Panc1 (cell line): ENCODE measurements at places on chromosomes 3 and 15. TPM values are rescaled to one million over a fixed set of nuclear protein-coding genes. Genes with fewer than 3 reads are reported as not detected.
A peak's percentile ranks its signal among the peaks of the same experiment; 100 is the strongest.

The SMAD6 gene
- 45.9 TPM for total RNA-seq

The KLHL40 gene
- not detected for total RNA-seq

The GPR149 gene
- not detected for total RNA-seq

The PRR20G gene
- not detected for total RNA-seq

The PLA2G4D gene
- not detected for total RNA-seq

The FEZF2 gene
- total RNA-seq, result not detected

The ALDH1A2 gene
- 0.98 TPM for total RNA-seq

The CDHR4 gene
- total RNA-seq, result not detected

The FAIM gene
- 18.8 TPM for total RNA-seq

The ZNF80 gene
- not detected for total RNA-seq

The GHSR gene
- total RNA-seq, result not detected

The ABI3BP gene
- total RNA-seq, result 0.21 TPM

- peak overlapping the region; percentile 90 for H3K27ac ChIP-seq
- peaks cover 42% of the 10 kb centered on the region for H3K4me1 ChIP-seq
- DNase-seq, result no peak
- H3K4me3 ChIP-seq, result no peak overlapping the region
- H3K27me3 ChIP-seq, result no peaks in the 10 kb centered on the region
Measured at GRCh38 chr3:158789592-158789991, 12.3 kb upstream of the MFSD1 start.

- H3K4me3 ChIP-seq, result no peak overlapping the region
- H3K36me3 ChIP-seq, result no peaks in the 10 kb centered on the region
- DNase-seq, result no peak
- H3K27ac ChIP-seq, result no peak overlapping the region
- H3K4me1 ChIP-seq, result no peaks in the 10 kb centered on the region
- no peaks in the 10 kb centered on the region for H3K27me3 ChIP-seq
Measured at GRCh38 chr15:49088996-49089395, 42.8 kb upstream of the SECISBP2L start.

GRCh38 chr3:145721273-145721805, 439.6 kb downstream of the PLOD2 start:
- H3K4me3 ChIP-seq, result no peak overlapping the region
- H3K27ac ChIP-seq, result no peak overlapping the region

- no peaks in the 10 kb centered on the region for H3K27me3 ChIP-seq
- no peaks in the 10 kb centered on the region for H3K36me3 ChIP-seq
- no peaks in the 10 kb centered on the region for H3K4me1 ChIP-seq
Measured at GRCh38 chr3:39327746-39328349, 1.7 kb upstream of the CCR8 start.

DNA sequence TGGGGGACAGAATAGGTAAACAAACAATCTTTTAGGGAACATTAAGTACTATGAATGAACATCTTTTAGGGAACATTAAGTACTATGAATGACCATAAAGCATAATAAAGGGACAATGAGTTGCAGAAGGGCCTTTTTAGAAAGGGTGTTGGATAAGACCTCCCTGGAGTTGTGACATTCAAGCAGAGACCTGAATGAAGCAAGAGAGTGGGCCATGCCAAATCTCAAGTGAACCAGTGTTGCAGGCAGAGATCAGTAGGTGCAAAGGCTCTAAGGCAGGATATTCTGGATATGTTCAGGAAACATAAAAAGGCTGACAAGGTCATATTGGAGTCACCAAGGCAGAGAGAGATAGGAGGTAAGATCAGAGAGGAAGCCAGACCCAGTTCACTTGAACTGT, 29.4 kb upstream of the ZBTB38 start:
- no peaks in the 10 kb centered on the region for H3K36me3 ChIP-seq
- H3K4me3 ChIP-seq, result no peak overlapping the region
- H3K27me3 ChIP-seq, result no peaks in the 10 kb centered on the region
- no peak for DNase-seq
- H3K4me1 ChIP-seq, result no peaks in the 10 kb centered on the region

DNA sequence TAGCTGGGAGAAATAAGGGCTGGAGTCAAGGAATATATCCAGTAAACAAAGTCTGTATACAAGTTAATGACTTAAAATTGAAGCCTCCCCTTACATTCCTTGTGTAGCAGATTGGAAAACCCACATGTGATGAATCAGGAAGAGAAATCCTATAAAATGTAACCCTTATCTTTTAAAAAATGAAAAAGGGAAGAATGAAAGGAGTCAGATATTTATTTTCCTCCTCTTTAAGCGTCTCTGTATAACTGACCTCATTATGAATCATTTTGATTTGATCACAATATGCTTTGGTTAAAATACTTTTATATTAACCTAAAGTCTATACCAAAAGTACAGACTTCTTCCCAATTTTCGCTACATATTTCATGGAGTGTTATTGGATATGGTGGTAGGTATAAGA, 316.3 kb upstream of the STAC start:
- H3K4me3 ChIP-seq, result no peak overlapping the region
- no peaks in the 10 kb centered on the region for H3K4me1 ChIP-seq
- no peak overlapping the region for H3K27ac ChIP-seq

- DNase-seq, result no peak
- no peak overlapping the region for H3K4me3 ChIP-seq
- H3K27me3 ChIP-seq, result no peaks in the 10 kb centered on the region
- no peaks in the 10 kb centered on the region; the same call in 1 of the 2 replicates for H3K4me1 ChIP-seq
- no peaks in the 10 kb centered on the region for H3K36me3 ChIP-seq
Measured at GRCh38 chr3:195763076-195763830, 42.5 kb downstream of the MUC20 start.

DNA sequence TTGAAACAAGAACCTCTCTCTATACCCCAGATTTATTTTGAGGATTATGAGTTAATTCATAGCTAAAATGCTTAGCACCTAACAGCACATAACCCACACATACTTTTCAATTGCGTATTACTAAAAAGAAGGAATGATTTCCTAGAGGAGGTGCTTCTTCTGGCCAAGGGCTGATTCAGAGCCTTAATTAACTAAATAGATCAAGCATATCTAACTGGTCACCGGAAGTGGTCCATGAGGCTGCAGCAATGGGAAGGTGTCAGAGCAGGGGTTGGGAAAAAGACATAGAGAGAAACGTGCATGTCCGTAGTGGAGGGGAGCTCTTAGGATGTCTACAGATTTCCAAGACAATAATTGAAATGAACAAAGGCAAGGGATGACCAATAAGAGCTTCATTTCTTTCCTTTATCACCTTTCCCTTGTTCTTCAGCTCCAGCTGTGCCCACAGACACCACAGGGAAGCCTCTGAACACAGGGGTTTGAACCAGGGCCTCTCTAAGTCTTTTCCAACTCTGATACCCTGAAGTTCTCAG, 467 bp downstream of the HGD start:
- no peak overlapping the region for H3K4me3 ChIP-seq
- no peak overlapping the region for H3K27ac ChIP-seq
- no peaks in the 10 kb centered on the region for H3K36me3 ChIP-seq
- no peak for DNase-seq

- H3K4me1 ChIP-seq, result no peaks in the 10 kb centered on the region
- no peak overlapping the region for H3K27ac ChIP-seq
- H3K36me3 ChIP-seq, result no peaks in the 10 kb centered on the region
- no peaks in the 10 kb centered on the region for H3K27me3 ChIP-seq
- no peak for DNase-seq
Measured at GRCh38 chr3:53552730-53553129, 58.3 kb downstream of the CACNA1D start.

GRCh38 chr3:78614486-78614885, 1153.3 kb downstream of the ROBO1 start:
- no peak overlapping the region for H3K4me3 ChIP-seq
- no peak overlapping the region for H3K27ac ChIP-seq
- H3K4me1 ChIP-seq, result no peaks in the 10 kb centered on the region
- no peaks in the 10 kb centered on the region; the same call in 1 of the 2 replicates for H3K36me3 ChIP-seq

- H3K27ac ChIP-seq, result no peak overlapping the region
- no peaks in the 10 kb centered on the region for H3K27me3 ChIP-seq
- DNase-seq, result no peak
- H3K4me3 ChIP-seq, result no peak overlapping the region
- no peaks in the 10 kb centered on the region for H3K4me1 ChIP-seq
Measured at GRCh38 chr3:45480871-45481270, 92.5 kb downstream of the LARS2 start.

DNA sequence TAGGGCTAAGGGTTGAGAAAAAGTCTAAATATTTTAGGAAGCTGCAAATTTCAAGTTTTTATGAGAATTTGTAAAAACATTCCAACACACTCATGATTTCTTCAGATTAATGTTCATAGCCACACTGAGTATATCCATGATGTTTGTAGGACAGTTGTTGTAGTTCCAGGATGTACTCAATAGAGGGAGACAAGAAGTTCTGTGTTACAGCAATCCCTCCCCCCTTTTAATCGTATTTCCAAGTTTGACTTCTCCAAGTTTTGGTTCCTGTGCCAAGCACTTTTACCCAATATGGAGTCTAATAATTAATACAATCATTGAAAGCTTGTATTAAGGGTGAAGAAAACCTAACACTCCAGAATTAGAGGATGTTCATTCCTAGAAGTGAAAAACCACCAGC, 143.4 kb downstream of the FEZF2 start:
- H3K4me3 ChIP-seq, result no peak overlapping the region
- H3K27ac ChIP-seq, result no peak overlapping the region
- no peaks in the 10 kb centered on the region for H3K27me3 ChIP-seq
- H3K36me3 ChIP-seq, result no peaks in the 10 kb centered on the region
- no peaks in the 10 kb centered on the region for H3K4me1 ChIP-seq

GRCh38 chr3:96831175-96831574, 16.8 kb downstream of the EPHA6 start:
- no peaks in the 10 kb centered on the region for H3K27me3 ChIP-seq
- no peak overlapping the region for H3K27ac ChIP-seq
- no peak overlapping the region for H3K4me3 ChIP-seq
- no peaks in the 10 kb centered on the region for H3K36me3 ChIP-seq

- H3K4me3 ChIP-seq, result no peak overlapping the region
- H3K27ac ChIP-seq, result no peak overlapping the region
- H3K36me3 ChIP-seq, result no peaks in the 10 kb centered on the region
- no peaks in the 10 kb centered on the region for H3K27me3 ChIP-seq
Measured at GRCh38 chr3:171181907-171182690, 155.6 kb upstream of the SLC2A2 start.

DNA sequence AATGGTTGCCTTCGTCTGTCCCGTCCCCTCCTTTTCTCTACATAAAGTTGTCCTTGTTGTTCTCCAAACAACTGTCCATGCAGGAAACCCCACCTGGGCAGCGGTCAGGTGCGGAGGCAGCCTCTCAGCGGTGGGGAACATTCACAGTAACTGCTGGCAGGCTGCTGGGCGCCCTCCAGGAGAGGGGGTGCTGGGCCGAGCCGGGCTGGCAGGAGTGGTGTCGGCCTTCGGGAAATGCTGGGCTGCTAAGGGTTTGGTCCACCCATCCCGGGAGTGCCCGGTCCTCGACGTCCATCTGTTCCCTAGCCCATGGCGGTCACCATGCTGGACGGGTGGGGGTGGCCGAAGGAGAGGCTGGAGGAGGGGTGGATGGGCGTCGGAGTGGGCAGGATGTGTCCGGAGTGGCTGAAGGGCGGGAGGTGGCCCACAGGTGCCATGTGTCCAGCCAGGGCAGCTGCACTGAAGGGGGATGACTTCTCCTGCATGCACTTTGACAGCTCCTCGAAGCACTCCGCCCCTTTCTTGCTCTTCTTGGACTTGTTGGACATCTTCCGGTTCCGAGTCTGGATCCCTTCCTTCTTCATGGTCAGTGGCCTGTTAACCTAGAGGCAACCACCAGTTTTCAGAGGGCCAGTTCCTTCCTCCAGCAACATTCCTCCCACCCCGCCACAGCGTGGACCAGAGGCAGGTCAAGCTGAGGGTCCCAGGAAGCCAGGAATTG, 12.1 kb downstream of the GATA2 start:
- H3K36me3 ChIP-seq, result peaks cover 10% of the 10 kb centered on the region
- DNase-seq, result no peak
- H3K27ac ChIP-seq, result no peak overlapping the region
- H3K4me1 ChIP-seq, result peaks cover 36% of the 10 kb centered on the region
- H3K4me3 ChIP-seq, result no peak overlapping the region

DNA sequence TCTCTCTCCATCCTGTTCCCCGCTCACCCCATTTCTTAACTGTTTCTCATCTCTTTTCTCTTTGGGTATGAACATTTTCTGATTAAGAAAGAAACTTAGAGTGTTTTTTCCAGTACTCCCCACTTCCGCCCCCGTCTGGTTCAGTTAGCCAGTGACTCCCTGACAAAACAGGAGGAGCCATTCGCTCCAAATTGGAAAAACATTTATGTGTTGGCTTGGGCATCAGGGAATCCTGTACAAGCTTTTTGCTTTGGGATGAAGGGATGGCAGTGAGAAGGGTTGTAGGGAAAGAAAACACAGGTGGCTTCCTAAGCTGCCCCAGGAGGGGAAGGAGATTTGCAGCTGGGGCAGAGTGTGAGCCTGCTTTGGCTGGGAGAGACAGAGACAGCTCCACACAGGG, 47.0 kb downstream of the BOC start:
- H3K4me1 ChIP-seq, result no peaks in the 10 kb centered on the region
- DNase-seq, result no peak
- no peaks in the 10 kb centered on the region for H3K36me3 ChIP-seq
- H3K4me3 ChIP-seq, result no peak overlapping the region
- H3K27ac ChIP-seq, result no peak overlapping the region

GRCh38 chr3:72178463-72179106, 393.6 kb upstream of the PROK2 start:
- no peak overlapping the region for H3K27ac ChIP-seq
- no peaks in the 10 kb centered on the region for H3K36me3 ChIP-seq
- no peaks in the 10 kb centered on the region for H3K4me1 ChIP-seq

DNA sequence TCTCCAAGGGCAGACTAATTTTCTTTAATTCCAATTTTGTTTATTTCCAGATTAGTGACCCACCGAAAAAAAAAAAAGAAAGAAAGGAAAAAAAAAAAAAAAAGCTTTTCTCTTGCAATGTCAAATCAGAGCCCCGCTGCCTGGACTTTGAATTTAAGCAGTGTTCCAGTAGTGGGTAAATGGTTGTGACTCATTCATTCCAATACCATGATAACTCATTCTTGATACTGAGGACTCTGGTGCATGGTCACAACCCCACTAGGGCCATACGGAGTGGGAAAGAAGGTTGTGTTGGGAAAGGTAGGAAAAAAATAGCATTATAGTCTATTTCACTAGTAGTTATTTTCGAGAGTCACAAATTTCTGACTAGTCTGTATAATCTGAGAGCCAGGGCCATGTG, 59.1 kb upstream of the COL8A1 start:
- no peak overlapping the region for H3K27ac ChIP-seq
- no peak overlapping the region for H3K4me3 ChIP-seq
- no peaks in the 10 kb centered on the region for H3K36me3 ChIP-seq

- no peak overlapping the region for H3K4me3 ChIP-seq
- no peaks in the 10 kb centered on the region for H3K36me3 ChIP-seq
- H3K27me3 ChIP-seq, result no peaks in the 10 kb centered on the region
- peak overlapping the region; percentile 75 for H3K27ac ChIP-seq
Measured at GRCh38 chr15:78050441-78050809, 27.1 kb downstream of the TBC1D2B start.
